ENCODE measurements at places on chromosomes 4 and X.

DNA sequence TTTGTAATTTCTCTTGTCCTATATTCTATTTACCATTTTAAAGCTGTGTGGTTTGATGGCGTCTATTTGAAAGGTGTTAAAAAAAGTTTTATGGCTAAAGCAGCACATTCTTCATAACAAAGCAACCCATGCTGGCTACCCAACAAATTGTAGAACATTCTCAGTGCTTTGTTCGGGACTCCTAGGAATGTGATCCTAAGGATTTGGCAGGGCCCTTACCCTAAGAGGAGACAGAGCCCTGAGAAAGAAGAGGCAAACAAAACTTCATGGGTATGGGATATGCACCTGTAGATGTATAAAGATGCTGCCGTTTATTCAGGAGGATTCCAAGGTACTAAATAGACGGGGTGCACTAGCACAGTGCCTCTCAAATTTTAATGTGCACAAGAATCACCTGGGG lies 370.8 kb upstream of the DIPK2B start:
- DNase-seq, result no peak

DNA sequence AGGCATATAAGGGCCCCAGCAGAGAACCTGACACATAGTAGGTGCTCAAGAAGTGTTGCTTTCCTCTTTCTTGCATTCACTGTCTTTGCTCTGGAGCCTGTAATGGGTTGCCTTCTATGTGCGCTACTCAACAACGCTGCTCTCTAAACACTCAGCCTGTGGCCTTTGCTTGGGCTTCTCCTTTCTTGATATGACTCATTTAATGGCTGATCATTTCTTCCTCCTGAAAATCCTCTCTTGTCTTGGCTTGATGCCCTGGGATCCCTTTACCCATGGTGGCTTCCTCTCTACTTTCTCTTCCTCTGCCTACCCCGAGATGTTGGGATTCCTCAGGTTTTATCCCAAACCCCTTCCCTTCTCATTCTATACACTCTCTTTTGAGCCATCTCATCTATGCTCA lies 19.9 kb upstream of the PJA1 start:
- DNase-seq, result no peak

- no peak for DNase-seq
Measured at GRCh38 chr4:57410331-57411052, 300.3 kb upstream of the IGFBP7 start.

DNA sequence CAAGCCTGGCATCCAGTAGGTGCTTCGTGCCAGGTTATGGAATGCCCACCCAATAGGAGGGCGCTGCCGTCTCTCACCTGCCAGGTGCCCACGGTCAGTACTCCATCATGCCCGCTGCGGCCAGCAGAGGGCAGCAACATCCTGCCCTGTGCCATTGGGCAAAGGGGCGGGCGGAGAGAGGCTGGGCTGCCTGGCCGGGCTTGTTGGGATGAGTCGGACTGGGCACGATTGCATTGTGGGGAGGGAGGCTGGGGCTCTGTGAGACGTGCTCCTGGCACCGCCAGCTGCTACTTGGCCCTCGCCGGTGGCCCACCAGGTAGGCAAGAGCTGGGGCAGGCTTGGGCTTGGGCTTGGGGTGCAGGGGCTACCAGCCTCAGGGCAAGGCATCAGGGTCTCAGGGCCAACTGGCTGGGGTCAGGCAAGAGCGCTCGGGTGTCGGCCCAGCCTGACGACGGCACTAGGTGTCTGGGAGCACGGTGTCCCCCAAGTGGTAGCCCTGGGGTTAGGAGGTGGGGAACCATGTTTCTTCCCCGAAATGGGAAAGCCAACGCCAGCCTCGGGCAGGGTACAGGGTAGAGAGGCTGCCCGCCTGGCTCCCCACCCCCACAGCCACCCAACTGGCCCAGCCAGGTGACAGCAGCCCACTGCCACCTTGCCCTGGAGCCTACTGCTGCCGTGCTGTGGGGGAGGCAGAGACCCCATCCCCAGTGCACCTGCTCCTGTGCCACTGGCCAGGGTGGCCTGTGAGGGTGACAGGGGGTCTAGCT lies at the start of gene PLXNB3:
TSS of gene PLXNB3 (plus strand) at position 261 of the 767 bp plus-strand sequence. CDS start 1,287 bp downstream, outside the sequence.
- peak; percentile 72 for DNase-seq
